ENCODE measurements at places on chromosomes 4 and X. TPM values are rescaled to one million over a fixed set of nuclear protein-coding genes. Genes with fewer than 3 reads are reported as not detected.

GRCh38 chrX:150361777-150362351, 1.3 kb upstream of the MAMLD1 start:
- DNase-seq: peak; percentile 25

- DNase-seq: no peak
Measured at GRCh38 chr4:162610116-162610515, 446.3 kb upstream of the FSTL5 start.

- DNase-seq: peak; percentile 20
Measured at GRCh38 chrX:106177106-106177981, 9.2 kb downstream of the PWWP3B start.

The RHOH gene
- total RNA-seq: not detected
